Stimulated activated CD8-positive, alpha-beta memory T cell treated with anti-CD3 and anti-CD28 coated beads, Interleukin-15, amount 100 ng/mL, for 48 hours (primary cell): ENCODE measurements at places on chromosomes 2 and 18.

DNA sequence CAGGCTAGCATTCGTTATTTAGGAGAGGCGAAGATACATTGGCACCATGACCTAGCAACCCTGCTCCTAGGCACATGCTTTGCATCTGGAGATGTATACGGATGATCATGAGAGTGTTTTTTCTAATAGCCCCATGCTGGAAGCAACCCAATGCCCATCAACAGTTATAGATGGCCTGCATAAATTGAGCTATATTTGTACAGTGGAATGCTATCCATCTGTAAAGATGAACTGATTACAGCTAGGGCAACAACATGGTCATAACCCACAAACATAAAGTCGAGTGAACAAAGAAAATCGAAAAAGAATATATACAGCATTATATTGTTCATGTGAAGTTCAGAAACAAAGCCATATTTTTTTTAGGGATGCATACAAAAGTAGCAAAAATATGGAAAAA, 20.6 kb upstream of the CHRNA1 start:
- no peak for DNase-seq

- DNase-seq: no peak
Observed at GRCh38 chr2:128304330-128304714, 14.3 kb downstream of the HS6ST1 start.

DNA sequence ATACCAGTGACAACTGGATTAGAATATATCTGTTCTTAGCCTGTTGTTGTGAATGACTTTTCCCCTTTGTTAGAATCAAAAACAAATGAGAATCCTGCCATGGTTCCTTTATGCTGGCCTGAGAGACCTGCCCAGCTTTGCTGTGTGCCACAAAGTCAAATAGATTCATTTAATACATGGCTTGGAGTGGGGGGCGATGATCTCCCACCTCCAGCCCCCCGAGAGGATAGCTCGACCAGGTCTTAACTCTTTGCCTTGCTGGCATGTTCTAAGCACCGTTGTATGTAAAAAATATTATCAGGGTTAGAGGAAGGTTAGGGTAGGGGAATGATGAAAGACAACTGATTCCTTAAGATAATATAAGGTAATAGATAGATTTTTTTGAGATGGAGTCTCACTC, 22.2 kb upstream of the DGKD start:
- no peak for DNase-seq

- DNase-seq: no peak
Observed at GRCh38 chr2:158776231-158776630, 18.9 kb upstream of the DAPL1 start.

DNA sequence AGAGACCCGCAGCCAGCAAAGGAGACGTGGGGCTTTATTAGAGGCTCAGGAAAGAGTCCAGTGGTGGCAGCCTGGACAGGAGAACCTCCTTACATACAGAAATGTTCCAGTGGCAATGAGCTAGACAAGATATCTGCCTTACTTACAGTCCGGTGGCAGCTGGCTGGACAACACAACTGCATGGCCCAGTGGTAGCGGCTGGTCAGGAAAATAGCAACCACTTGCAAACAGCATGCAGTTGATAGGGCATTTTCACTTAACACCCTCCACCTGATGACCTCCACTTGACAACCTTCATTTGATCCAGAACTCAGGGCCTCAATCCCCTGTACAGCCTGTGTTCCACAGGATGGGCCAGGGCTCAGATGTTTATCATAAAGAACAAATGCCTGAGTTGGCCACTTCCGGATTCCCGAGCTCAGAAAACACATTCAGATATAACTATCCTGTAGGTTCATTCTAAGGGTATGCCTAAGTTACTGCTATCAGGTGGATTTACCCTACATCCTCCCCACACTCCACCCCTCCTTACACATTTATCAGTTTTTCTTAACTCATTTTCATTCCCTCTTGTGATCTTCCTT, 63.3 kb upstream of the ITPRID2 start:
- DNase-seq: no peak

- no peak for DNase-seq
Observed at GRCh38 chr2:133952896-133953295, 301.0 kb upstream of the MGAT5 start.

DNA sequence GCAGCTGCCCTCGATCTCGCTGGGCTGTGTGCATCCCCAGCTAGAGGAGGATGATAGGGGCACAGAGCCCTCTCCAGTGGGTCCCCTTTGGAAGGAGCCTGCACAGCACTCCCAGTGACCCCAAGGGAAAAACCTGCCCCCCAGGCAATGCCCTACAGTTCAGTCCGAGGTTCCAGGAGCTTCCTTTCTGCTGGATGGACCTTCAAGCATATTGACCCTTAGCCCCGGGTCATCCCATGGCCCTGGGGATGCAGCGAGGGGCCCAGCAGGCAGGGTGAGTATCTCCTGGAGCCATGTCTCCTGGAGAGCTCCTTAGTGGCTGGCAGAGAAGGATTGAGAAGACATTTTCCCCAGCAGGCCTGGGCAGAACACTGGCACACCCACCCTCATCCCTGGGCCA, 45.4 kb upstream of the CTDP1 start:
- DNase-seq: no peak

- no peak for DNase-seq
Observed at GRCh38 chr2:162475661-162476060, 131.7 kb downstream of the GCA start.

GRCh38 chr18:2704541-2704940, 49.0 kb downstream of the SMCHD1 start:
- DNase-seq: no peak

- no peak for DNase-seq
Observed at GRCh38 chr2:21939967-21940366, 816.2 kb downstream of the TDRD15 start.

DNA sequence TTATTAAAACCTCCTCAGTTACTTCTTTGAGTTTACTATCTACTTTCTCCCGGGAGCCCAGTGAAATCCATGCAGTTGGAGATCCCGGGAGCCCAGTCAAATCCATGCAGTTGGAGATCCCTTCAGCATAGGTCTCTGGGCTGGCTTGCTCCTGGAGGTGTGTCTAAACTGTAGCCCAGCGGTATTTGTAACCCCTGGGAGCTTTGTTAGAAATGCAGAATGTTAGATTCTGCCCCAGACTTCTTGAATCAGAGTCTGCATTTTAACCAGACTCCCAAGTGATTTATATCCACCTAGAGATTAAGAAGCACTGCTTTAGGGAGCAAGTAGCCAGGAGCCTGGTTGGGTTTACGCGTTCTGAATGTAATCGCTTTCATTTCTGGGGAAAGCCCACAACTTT, 54.5 kb downstream of the ARHGAP28 start:
- no peak for DNase-seq

DNA sequence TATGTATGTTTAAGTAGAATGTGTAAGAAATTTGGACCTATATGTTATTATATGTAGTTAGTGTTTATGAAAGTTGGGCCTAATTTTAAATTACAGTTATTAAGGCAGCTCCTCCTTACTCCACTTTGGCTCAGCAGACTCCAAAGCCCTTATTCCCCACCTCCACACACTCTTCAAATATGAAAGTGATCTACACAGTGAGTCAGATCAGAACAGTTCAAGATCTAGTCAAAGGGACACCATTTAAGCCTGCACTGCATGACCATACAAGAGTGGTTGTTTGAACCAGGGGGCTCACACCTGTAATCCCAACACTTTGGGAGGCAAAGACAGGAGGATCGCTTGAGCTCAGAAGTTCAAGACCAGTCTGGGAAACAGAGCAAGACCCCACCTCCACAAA, 21.2 kb upstream of the PMAIP1 start:
- DNase-seq: no peak

GRCh38 chr2:235660484-235661082, 166.7 kb downstream of the AGAP1 start:
- no peak for DNase-seq

- DNase-seq: no peak
Observed at GRCh38 chr2:55048508-55049042, 1.7 kb downstream of the RTN4 start.

- DNase-seq: no peak
Observed at GRCh38 chr2:210267698-210268097, 42.5 kb upstream of the ACADL start.
